ENCODE measurements at places on chromosomes 12 and 14. TPM values are rescaled to one million over a fixed set of nuclear protein-coding genes. Genes with fewer than 3 reads are reported as not detected.

The TAPBPL gene
- total RNA-seq: 13.0 TPM

The GNPNAT1 gene
- 26.7 TPM for total RNA-seq

The NOXRED1 gene
- total RNA-seq: 0.29 TPM

The SOX5 gene
- total RNA-seq: 31.0 TPM

The PLEK2 gene
- total RNA-seq: 0.64 TPM

The RASAL1 gene
- not detected for total RNA-seq

The ANG gene
- 38.9 TPM for total RNA-seq

The GAS2L3 gene
- 10.0 TPM for total RNA-seq

The ARHGAP5 gene
- total RNA-seq: 103 TPM

The AICDA gene
- not detected for total RNA-seq

The KLRC4 gene
- not detected for total RNA-seq

The SERPINA4 gene
- not detected for total RNA-seq

The KLRB1 gene
- total RNA-seq: 0.39 TPM

The CLEC1B gene
- total RNA-seq: not detected

The HPD gene
- total RNA-seq: 2.2 TPM

The TAS2R46 gene
- 1.8 TPM for total RNA-seq

The EMP1 gene
- 1,519 TPM for total RNA-seq

The PLBD1 gene
- total RNA-seq: 35.7 TPM

The GSG1 gene
- not detected for total RNA-seq

The CDC42BPB gene
- 99.6 TPM for total RNA-seq

The TCP11L2 gene
- 19.4 TPM for total RNA-seq

The DBX2 gene
- total RNA-seq: 0.32 TPM

The OTOGL gene
- total RNA-seq: not detected

The ESR2 gene
- 0.32 TPM for total RNA-seq

The SLC10A1 gene
- total RNA-seq: not detected

The ASCL1 gene
- total RNA-seq: not detected

The SERPINA10 gene
- not detected for total RNA-seq

The ITPK1 gene
- total RNA-seq: 267 TPM

The SLC6A13 gene
- not detected for total RNA-seq

The B4GALNT3 gene
- total RNA-seq: 0.61 TPM

The ASPG gene
- 1.1 TPM for total RNA-seq

The MIP gene
- not detected for total RNA-seq

The KLRK1 gene
- 1.7 TPM for total RNA-seq

The HOXC12 gene
- not detected for total RNA-seq

The TMTC1 gene
- total RNA-seq: 107 TPM

The SMCO2 gene
- not detected for total RNA-seq

The CLEC6A gene
- not detected for total RNA-seq

The NRL gene
- total RNA-seq: 1.6 TPM

The GLT1D1 gene
- total RNA-seq: 4.1 TPM

The TSPAN8 gene
- 1.8 TPM for total RNA-seq

The GLIPR1L1 gene
- not detected for total RNA-seq

The POTEM gene
- total RNA-seq: not detected

The CCDC184 gene
- 0.35 TPM for total RNA-seq

The OTX2 gene
- not detected for total RNA-seq

The AACS gene
- 37.8 TPM for total RNA-seq

The GSKIP gene
- 16.4 TPM for total RNA-seq

The ACVR1B gene
- total RNA-seq: 40.9 TPM

The KERA gene
- not detected for total RNA-seq

The CBLN3 gene
- 5.0 TPM for total RNA-seq

The CAPZA3 gene
- total RNA-seq: not detected

The RNASE7 gene
- total RNA-seq: 0.39 TPM

The PZP gene
- total RNA-seq: 0.61 TPM

The ZC2HC1C gene
- 3.1 TPM for total RNA-seq

The NANOG gene
- 0.35 TPM for total RNA-seq
